ENCODE measurements at places on chromosomes 5 and 9. TPM values are rescaled to one million over a fixed set of nuclear protein-coding genes. Genes with fewer than 3 reads are reported as not detected.

The PCDH12 gene
- total RNA-seq, result not detected

- H3K36me3 ChIP-seq, result no peaks in the 10 kb centered on the region
- no peak overlapping the region for H3K27ac ChIP-seq
- H3K4me1 ChIP-seq, result no peaks in the 10 kb centered on the region
- no peak overlapping the region for H3K4me3 ChIP-seq
- H3K27me3 ChIP-seq, result no peaks in the 10 kb centered on the region
These were observed 127.3 kb upstream of the GRHPR start for GRCh38 chr9:37295178-37295577.

- no peak for DNase-seq
- no peaks in the 10 kb centered on the region for H3K27me3 ChIP-seq
- no peaks in the 10 kb centered on the region for H3K4me1 ChIP-seq
- H3K4me3 ChIP-seq, result no peak overlapping the region
These were observed 733.4 kb downstream of the DNAH5 start for GRCh38 chr5:13211064-13211463.

The TMC1 gene
- not detected for total RNA-seq

GRCh38 chr9:35659340-35659739 is 1.2 kb downstream of the CCDC107 start:
- peaks cover 37% of the 10 kb centered on the region for H3K36me3 ChIP-seq
- H3K4me1 ChIP-seq, result peaks cover 27% of the 10 kb centered on the region
- H3K27ac ChIP-seq, result no peak overlapping the region
- peak overlapping the region; percentile 84 for H3K4me3 ChIP-seq

DNA sequence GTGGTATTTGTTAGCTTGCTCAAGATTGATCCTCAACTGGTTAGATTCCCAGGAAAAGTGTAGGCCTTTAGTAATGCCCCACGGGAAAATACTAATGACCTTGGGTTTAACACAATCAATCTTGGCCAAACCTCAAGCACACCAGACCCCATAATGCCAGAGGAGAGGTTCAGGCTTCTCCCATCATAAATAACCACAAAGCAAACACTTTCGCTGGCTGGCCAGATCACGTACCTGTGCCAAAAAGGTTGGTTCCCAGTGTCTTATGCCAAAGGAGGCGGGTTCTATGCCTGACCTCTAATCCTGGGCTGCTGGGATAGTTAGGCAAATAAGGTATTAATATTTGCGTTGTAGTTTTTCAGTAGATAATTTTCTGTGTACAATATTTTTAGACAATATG is 379.2 kb upstream of the CDH18 start:
- H3K27ac ChIP-seq, result no peak overlapping the region
- no peak overlapping the region for H3K4me3 ChIP-seq
- no peaks in the 10 kb centered on the region for H3K36me3 ChIP-seq
- peak; percentile 10 for DNase-seq
- H3K4me1 ChIP-seq, result peaks cover 8% of the 10 kb centered on the region
- H3K27me3 ChIP-seq, result no peaks in the 10 kb centered on the region

The DHFR gene
- 58.0 TPM for total RNA-seq

The EGFLAM gene
- total RNA-seq, result not detected

DNA sequence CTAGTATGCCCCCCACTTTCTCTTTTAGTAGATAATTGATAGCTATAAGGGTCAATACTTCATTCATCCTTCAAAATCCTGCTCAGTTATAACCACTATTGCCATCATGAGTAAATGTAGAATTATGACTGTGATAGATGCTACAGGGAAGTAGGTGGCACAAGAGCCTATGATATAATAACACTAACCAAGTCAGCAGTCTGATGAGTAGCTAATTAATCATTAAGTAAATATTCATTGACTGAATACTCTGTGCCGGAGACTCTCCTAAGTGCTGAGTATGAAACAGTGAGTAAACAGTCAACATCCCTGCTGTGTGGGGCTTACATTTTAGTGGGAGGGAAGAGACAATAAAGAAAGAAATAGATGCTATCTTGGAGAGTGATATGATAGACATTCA is 430.3 kb upstream of the ZNF462 start:
- H3K27ac ChIP-seq, result no peak overlapping the region
- H3K36me3 ChIP-seq, result no peaks in the 10 kb centered on the region
- H3K4me1 ChIP-seq, result peaks cover 18% of the 10 kb centered on the region
- H3K4me3 ChIP-seq, result no peak overlapping the region
- no peak for DNase-seq

GRCh38 chr9:127290561-127291065 is 26.0 kb downstream of the GARNL3 start:
- no peak overlapping the region for H3K4me3 ChIP-seq
- no peaks in the 10 kb centered on the region for H3K4me1 ChIP-seq
- no peaks in the 10 kb centered on the region for H3K27me3 ChIP-seq
- no peak for DNase-seq
- no peaks in the 10 kb centered on the region for H3K36me3 ChIP-seq
- H3K27ac ChIP-seq, result no peak overlapping the region

- DNase-seq, result no peak
- no peak overlapping the region for H3K27ac ChIP-seq
- no peaks in the 10 kb centered on the region for H3K27me3 ChIP-seq
These were observed 117.4 kb downstream of the MLLT3 start for GRCh38 chr9:20504930-20505329.
